ENCODE measurements at places on chromosomes 13 and 19.

- no peak for DNase-seq
Measured at GRCh38 chr13:105452895-105453294, 1082.6 kb downstream of the EFNB2 start.

DNA sequence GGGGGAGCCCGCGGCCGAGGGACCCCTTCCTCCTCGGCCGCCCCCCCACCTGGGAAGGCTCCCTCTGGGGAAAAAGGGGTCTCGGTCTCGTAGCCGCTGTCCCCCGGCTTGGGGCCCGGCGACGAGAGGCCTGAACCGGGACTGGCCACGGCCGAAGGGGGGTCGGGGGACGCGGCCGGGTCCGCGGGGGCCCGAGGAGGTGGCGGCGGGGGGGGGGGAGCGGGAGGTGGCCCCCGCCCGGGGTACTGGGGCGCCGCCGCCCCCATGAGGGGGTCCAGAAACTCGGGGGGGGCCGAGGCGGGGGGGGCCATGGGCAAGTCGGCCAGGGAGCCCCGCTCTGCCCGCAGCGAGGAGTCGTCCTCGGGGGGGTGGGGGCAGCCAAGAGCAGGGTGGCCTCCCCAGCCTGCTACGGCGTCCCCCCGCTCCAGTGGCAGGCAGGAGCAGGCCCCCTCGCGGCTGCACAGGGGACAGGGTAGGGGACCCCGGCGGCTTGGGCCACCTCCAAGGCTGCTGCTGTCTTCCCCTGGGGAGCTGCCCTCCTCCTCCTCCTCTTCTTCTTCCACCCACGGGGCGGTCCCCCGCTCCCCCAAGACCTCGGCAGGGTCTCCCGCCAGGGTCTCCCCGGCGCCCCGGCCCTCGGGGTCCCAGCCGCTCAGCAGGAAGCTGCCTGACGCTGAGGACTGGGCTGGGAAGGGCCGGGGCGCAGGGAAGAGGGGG is 12.9 kb downstream of the LMTK3 start:
- no peak for DNase-seq

DNA sequence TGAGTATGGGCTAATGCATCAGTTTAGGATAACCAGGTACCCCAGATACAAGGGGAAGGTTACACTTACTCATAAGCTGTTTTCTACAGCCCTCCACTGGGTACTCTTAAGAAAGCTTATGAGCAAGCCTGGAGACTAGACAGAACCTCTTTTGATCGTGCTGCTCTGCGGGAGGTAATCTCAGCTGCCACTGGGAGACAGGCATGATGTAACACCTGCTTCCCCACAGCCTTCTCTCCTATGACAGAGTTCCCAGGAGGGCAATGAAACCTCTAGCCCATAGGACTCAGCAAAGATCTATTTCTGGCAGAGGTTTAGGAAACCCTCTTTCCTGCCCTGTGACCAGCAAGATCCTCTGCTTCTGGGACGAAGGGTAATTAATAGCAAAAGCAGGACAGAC is 65.6 kb downstream of the WASF3 start:
- DNase-seq: no peak

DNA sequence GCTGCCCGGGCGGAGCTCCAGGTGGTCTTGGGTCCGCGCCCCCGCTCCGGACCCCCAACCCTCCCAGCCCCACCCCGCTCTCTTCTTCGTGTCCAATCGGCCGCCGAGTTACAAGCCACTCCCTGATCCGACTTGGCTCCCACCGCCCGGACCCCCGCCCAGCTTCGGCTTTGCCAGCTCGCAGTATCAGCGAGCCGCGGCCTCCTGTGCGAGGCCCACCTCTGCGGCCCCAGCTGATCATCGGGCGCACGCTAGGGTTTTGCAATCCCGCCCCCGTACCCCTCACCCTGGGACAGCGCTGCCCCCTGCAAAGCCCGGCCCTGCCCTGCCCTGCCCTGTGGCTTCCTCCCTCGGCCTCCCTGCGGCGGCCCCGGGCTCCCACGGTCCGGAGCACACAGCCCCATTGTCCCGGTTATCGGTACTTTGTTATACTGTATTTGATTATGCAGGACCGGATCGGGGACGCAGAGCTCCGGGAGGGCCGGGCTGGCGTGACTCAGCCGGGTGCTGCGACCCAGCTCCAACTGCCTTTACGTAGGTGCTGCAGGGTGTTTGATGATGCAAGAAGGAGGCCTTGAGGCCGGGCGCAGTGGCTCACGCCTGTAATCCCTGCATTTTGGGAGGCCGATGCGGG is 598 bp upstream of the LPAR2 start:
- no peak for DNase-seq

- no peak for DNase-seq
Measured at GRCh38 chr13:108315273-108315672, 45.8 kb downstream of the TNFSF13B start.

DNA sequence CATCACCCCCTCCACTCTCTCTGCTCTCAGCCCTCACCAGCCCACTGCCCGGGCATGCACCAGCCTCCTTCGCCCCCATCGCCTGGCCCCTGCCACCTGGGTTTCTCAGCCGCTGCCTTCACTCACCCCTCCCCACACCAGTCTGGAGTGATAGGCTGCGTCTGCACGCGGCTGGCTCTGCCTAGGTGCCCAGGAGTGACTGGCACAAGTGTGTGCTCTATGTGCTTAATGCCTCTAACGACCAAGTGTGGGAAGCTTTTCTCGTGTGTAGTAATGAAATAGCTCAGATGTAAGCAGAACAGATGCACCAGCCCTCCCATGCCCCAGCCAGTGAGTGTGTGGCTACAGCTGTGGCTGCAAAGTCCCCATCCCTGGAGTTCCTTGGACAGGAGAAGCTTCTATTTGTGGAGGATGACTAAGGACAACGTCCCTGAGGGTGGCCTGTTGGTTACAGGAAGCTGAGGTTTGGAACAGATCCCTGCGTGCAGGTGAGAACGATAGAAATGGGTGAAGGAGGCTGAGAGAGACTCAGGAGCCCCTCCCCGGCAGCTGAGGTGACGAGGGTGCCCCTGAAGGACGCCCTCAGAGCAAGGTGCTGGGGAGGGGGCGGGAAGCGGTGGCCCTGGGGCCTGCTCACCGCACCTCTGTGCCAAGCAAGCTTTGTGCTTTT is 35.6 kb downstream of the ATP11A start:
- no peak for DNase-seq

DNA sequence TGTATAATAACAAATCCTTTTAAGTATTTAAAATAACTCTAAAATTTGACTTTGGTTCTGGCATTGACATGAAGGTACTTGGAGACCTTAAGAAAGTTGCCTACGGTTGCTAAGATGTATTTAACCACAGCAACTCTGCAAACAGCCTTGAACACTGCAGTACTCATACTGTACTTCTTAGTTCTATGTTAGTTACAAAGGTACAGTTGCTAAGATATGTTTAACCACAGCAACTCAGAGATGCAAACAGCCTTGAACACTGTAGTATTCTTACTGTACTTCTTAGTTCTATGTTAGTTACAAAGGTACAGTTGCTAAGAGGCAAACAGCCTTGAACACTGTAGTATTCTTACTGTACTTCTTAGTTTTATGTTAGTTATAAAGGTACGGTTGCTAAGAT is 268.3 kb upstream of the MIR17HG start:
- no peak for DNase-seq

DNA sequence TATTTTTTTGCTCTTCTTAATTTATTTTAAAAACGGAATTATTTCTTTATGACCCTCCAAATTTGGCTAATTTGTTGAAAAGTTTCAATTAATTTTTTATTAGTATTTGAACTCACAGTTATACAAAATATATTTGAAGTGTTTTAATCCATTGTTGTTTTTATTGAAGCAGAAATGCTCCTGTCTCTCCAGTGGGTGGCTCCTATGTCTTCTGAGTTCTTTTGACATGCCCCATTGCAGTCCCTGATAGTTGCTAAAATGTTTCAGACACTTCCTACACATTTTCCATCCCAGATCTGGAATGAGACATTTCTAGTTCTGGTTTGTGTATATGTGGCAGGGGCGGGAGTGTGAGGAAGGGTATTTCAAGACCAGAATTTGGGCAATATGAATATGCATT is 579.4 kb upstream of the PRR20A start:
- DNase-seq: no peak

DNA sequence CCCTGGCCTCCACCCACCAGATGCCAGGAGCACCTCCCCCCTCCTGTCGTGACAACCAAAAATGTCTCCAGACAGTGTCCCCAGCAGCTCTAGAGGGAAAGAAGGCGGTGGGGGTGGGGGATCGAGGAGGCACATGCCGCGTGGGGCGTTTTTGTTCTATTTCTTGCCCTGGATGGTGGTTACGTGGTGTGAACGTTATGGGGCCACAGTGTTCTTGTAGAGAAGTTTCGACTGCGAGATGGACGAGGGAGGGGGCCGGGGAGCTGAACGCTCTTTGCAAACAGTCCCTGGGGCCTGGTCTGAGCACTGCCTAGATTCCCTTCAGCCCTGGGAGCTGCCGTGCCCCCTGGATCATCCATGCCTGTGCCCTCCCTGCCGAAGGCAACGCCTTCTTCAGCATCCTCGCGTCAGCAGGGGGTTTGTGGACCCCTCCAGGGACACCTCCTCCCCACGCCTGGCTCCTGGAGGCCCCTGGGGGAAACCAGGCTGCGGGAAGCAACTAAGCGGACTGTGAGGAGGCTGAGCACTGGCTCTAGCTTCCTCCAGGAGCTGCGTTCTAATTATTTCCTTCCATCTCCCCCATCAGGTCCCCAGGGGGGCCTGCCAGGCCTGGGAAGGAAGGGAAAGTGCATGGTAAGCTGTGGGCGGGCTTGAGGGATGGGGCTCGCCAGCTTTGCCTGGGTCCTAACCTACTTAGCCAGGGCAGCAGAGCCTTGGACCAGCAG is 131.5 kb downstream of the IER2 start:
- no peak for DNase-seq

DNA sequence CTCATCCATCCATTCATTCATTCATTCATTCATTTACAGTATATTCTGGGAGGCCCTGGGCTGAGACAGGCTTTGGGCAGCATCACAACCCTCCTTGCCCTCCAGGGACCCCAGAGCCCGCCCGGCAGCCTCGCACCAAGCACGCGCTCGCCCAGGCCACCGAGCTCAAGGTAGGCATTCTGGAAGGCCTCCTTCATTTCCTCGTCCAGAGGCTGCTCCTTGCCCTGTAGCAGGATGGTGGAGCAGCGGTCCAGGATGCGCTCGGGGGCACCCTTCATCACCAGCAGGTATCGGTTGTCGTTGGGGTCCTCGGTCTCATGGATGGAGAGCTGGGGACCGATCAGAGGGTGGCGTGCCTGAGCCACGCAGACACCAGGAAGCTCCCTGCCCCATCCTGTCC is 15.6 kb downstream of the ATP1A3 start:
- no peak for DNase-seq

DNA sequence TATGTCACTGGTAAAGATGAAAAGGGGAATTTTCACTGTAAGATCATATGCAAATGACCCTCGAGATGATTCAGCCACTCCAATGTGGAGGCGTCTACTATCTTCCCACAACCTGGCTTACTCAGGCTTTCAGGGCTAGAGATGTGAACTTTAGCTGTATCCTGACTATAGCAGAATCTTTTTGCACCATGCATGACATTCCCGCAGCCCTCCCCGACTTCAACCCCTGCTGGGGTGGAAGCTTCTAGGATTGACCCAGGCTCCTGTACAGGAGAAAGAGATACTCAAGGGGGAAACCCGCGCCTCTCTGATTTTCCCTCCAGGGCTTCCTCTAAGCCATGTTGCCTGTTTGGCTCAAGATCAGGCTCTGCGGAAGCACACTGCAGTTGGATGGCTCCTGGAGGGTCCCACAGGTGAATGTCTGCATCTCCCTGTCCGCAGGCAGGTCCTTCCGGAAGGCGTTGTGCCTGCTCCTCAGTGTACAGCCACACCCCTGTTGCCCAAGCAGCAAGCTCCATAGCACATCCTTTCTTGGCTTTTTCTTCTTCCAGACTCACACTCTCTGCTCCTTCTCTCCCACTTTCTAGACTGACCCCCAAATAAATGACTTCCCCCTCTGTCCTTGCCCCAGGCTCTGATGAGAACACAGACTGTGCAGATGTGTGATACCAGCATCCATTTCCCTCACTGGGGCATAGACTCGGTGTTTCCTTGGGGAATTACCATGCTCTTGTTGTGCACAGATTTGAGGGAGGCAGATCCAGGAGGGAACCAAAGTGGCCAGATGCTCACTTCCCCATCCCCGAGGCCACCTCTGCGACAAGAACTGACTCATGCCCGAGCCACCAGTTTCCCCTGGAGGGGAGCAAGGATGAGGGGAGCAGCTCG is 29.1 kb upstream of the POP4 start:
- no peak for DNase-seq

- DNase-seq: no peak
Measured at GRCh38 chr13:23391752-23392151, 41.8 kb downstream of the SACS start.

- no peak for DNase-seq
Measured at GRCh38 chr19:22602631-22603272, 31.4 kb upstream of the ZNF492 start.

GRCh38 chr13:107765724-107766401 is 449.5 kb downstream of the LIG4 start:
- no peak for DNase-seq

DNA sequence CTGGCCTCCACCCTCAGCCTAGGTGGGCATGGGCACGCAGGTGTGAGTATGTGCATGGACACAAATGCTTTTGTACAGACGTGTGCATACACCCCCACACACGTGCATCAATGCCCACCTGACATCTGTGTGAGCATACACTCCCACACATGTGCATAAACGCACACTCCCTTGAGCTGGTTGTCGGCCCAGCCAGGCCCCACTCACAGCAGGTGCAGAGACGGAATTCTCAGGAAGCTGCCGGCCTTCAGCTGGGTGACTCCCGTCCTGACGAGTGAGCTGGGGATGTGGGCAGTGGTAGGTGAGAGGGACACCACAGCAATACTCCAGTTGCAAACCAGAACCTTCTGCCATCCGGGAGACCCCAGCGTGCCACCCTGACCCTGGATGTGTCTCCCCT is 1.0 kb downstream of the LGI4 start:
- no peak for DNase-seq

DNA sequence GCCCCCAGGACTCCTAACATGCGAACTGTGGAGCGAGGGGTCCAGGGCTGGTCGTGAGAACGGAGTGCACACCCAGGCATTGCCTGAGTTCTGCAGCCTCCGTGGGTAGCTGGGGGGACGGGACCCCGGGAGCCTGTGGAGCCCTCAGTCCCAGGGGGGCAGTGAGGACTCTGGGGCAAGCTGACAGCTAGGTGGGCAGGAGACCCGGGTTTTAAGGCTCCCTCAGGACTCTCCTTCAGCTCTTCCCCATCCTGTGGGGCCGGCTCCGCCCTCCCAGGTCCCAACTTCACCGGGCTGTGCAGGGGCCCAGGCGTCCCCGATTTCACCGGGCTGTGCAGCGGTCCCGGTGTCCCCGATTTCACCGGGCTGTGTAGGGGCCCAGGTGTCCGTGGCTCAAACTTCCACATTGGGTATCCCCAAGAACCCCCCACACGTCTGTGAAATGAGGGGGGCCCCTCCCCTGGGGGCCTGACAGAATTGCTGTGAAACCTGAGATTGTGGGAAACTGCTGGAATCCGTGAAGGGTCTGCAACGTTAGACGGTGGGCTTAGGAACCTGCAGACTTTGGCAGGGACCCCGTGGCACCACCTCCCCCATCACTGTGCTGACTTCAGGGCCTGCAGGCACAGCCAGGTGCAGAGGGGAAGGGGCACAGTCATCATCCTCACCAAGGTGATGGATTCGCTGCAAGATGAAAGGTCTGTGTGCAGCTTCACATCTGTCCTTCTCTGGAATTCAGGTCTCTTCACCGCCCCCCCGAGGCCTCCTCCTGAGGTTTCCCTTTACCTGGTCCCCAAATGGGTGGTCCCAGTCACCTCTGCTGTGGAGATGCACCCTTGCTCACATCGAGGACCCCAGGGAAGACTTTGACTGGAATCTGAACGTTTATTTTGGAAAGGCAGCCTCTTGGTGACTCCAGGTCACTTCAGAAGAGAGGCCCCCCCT is 73.2 kb upstream of the MCF2L start:
- DNase-seq: no peak
